Testis (tissue), 5 donors: ENCODE measurements at places on chromosomes 2 and 18. TPM values are rescaled to one million over a fixed set of nuclear protein-coding genes. Genes with fewer than 3 reads are reported as not detected.

The DCDC2C gene
- total RNA-seq = 12.1 TPM

The PTPRN gene
- 6.0 TPM for total RNA-seq

The PLEK gene
- total RNA-seq = 1.7 TPM

The TCF7L1 gene
- total RNA-seq = 6.7 TPM

The CFC1 gene
- total RNA-seq = 2.0 TPM

The B3GNT7 gene
- total RNA-seq = 3.3 TPM

The LRRTM4 gene
- total RNA-seq = 0.19 TPM

The TRIB2 gene
- 189 TPM for total RNA-seq

The CDH20 gene
- total RNA-seq = 0.37 TPM

The ALK gene
- total RNA-seq = 3.8 TPM

The SP5 gene
- 3.5 TPM for total RNA-seq

The RESP18 gene
- 0.71 TPM for total RNA-seq

The SDC1 gene
- 9.2 TPM for total RNA-seq

The CD8B2 gene
- total RNA-seq = not detected

The SIX2 gene
- total RNA-seq = 1.1 TPM

The SLC19A3 gene
- total RNA-seq = 0.50 TPM

The USP40 gene
- 87.3 TPM for total RNA-seq

The SGO2 gene
- total RNA-seq = 46.0 TPM

The KIAA2012 gene
- total RNA-seq = 1.1 TPM

The KCNF1 gene
- total RNA-seq = 0.19 TPM

The KRTCAP3 gene
- 4.3 TPM for total RNA-seq

The DNAJC5G gene
- total RNA-seq = 57.9 TPM

The ITGA4 gene
- total RNA-seq = 3.8 TPM
